ENCODE measurements at places on chromosomes 5 and 9.

DNA sequence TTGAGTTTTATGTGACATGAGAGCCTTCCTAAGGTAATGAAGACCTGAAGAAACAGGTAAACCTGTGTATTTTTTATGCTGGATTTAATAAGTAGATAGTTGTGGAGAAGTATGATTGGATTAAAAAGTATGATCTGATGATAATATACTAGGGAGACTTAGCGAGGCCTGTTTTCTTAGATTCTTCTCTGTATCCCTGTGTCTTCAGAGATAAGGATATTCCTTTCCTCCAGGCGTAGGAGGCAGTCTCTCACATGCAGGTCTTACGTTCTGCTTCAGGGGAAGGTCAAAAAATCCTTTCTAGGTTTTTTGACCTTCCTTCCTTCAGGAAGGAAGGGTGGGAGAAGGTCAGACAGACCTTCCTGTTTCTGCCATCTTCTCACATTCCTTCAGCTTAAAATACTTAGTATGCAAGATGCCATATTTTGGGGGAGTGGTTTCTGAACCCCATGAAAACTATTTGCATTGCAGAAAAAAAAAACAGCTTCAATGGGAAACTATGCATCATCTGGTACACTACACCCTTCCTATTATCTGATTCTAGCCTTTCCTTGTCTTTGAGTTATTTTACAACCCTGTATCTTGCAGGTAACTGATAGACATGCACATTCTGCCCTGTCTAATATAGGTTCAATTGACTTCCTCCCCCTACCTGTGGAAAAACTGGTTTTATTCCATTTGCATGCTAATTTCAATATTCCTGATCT, 57.3 kb upstream of the ZNF608 start:
- no peak for DNase-seq

DNA sequence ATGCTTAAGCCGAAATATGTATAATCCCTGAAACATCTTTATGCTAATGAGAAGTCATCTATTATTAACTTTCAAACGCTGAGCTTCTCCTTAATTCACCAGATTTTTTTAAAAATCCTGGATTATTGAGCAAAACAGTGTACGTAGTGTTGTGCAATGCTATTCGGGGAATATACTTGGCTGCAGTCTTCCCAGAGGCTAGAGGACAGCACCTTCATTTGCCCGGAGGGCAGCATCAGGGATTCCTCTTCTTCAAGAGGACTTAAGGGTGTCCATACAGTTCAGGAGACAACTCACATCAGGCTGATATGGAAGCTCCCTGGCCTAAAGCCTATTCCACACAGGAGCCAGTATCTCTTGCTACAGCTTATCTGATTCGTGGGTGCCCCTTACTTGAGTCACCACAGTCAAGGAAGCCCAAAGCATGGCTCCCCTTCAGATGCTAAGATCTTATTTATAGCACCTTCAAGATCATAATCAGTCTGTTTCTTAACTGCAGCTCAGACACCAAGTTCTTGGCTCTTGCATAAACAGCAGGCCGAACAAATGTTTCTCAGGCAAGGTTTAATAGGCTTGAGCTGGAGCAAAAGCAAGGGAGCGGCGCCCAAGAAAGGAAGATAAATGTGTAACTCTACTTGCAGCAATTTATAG, 29.4 kb downstream of the NUTM2F start:
- DNase-seq = no peak

DNA sequence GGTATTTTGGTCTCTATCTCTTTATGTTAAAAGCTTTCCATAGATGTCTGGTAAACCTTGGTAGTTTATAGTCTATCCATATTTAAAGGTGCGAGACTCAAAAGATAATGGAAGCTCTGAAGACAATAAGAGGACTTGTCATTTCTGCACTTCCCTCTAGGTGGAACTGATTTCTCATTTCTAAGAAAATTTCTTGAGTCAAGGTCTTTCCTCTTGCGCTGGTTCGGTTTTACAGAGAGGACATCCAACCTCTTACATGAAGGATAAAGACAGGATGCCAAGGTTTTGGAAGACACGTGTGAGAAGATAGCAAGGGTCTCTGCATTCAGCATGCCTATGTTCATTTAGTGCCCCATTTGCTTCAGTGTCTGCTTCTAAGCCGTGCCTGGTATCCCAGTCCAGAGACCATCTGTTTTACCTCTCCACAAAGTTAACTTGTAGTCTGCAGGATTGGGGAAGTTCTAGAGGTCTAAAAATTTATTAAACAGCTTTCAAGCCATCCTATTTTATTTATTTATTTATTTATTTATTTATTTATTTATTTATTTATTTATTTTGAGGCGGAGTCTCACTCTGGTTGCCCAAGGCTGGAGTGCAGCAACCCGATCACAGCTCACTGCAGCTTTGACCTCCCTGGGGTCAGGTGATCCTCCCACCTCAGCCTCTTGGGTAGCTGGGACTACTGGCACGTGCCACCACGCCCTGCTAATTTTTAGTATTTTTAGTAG, 41.6 kb downstream of the KIAA1191 start:
- no peak for DNase-seq

DNA sequence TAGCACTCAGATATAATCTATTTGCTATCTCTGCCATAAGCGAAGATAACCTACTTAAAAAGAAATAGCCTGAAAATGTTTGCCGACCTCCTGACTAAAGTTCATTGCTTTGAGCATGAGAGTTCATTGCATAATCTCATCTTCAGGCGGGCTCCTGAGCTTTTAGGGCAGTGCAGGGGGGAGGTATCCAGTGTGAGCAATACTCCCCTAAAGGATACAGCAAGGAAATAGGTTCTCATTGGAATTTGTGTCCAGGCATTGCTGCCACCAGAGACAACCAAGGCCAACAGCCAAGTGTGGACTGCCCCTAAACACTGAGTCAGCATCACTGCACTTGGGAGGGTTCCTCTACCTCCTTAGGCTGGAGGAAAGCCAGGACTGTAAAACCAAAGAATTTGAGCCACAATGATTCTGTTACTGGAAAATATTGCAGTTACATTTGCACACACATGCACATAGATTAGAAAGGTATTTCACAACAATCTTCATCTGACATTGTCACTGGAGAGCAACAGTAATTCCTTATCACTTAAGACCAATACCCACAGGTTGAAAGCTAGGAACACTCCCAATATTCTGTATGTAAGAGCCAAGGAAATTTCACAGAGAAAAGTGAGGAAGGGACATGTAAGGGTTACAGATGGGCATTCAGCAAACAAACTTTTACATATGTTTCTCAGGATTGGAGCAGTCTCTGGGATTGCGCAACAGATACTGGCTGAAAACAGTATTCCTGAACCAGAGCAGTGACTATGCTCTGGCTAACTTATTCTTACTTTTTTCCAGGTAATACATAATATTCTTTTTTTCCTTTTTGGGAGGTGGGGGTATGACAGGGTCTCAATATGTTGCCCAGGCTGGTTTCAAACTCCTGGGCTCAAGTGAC, 98.6 kb upstream of the TLE1 start:
- DNase-seq = no peak

- no peak for DNase-seq
Observed at GRCh38 chr9:125655691-125656410, 51.2 kb downstream of the MAPKAP1 start.

DNA sequence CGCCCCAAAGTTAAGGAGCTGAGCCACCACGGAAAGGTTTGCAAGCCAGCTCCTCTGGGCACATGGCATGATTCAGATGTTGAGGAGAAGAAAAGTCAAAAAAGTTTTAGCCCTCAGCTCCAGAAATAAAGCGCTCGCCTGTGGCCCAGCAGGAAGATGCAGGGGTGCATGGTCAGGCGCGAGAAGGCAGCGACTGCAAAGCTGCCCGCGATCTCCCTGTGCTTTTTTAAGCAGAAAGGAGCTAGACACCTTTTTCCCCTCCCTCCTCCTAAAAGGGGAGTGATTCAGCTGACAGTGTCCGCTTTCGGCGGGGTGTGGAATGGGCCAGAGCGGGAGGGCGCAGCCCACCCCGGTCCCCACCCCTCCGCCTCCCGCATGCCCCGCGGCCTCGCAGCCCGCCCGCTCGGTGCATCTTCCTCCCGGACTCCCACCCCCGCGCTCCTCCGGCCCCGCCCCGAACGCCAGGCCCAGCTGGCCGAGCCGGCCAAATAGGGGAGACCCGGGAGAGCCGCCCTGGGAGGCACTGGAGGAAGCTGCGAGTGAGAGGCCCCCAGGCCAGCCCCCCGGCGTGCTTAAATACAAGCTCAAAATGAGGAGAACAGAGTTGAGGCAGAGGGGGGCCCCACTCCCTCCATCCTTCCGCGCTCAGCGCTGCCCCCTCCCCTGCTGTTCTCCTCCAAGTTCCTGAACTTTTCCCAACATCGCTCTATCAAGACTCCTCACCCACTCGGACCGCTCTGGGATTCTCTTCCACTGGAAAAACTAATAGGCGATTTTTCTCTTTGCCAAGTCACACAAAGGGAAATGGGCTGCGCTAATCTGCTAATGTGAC, at the start of gene ADAMTS12:
ADAMTS12 (minus strand) TSS at position 203 of the 832 bp plus-strand sequence; CDS start at position 69, 134 bp downstream.
- DNase-seq = no peak

- no peak for DNase-seq
Observed at GRCh38 chr9:137589441-137590122, 730 bp downstream of the ZMYND19 start.

DNA sequence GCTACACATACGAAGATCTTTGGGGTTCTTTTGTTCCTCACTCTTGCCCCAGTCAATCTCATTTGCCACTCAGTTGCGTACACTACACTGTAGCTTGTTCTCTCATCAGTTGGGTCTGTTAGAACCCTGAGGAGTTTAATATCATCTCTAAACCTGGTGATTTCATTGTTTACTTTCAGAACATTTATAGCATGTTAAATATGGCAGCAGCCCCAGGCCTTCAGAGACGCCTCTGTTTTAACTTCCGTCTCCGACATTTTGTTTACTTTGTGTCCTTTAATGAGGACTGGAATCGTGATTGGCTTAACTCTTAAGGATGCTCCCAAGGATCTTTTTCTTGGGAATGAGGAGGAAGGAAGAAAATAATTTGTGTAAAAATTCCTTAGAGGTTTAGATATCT, 510.1 kb downstream of the NR2F1-AS1 start:
- no peak for DNase-seq

GRCh38 chr9:83403527-83404238, 134.5 kb downstream of the FRMD3 start:
- DNase-seq = no peak

GRCh38 chr9:82791692-82792091, 271.2 kb downstream of the RASEF start:
- DNase-seq = no peak

- no peak for DNase-seq
Observed at GRCh38 chr5:18959535-18959934, 1028.5 kb downstream of the CDH18 start.

- no peak for DNase-seq
Observed at GRCh38 chr5:95916687-95917085, 45.0 kb downstream of the ELL2 start.

- no peak for DNase-seq
Observed at GRCh38 chr9:125889112-125889475, 141.9 kb downstream of the PBX3 start.

DNA sequence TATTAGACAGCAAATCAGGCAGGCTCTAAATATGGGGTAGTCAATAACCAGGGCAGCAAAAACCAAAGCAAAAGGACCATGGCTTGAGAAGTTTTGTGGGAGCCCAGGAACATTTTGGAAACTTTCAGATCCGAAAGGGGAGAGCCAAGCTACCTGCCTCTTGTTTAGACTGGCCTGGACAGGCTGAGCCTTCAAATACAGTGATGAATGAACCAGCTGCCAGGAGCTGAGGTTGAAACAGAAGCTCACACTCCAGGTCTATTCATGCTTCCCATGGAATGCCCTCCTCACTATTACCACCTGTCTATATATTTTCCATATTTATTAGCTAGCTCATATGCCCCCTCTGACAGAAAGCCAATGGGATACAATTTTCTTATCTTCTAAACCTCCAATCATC, 150.8 kb upstream of the SLC44A1 start:
- DNase-seq = no peak

DNA sequence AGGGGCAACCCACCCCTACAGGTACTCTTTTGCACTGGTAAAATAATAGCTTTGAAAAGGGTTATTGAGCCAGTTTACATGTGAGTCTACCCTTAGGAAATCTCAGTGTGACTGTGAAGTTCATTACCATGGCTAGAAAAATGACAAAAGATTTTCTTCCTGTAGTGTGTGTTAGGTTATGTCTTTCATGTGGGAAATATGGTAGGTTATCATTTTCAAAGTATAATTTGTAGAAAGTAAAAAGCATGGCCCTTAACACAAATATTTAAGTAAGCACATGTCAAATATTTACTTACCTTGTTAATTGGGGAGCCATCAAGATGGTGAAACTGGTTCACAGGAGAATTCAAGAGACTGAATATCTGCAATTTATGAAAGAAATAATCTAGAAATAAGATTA, 37.3 kb upstream of the PLPP1 start:
- no peak for DNase-seq

GRCh38 chr5:2753452-2754420, 2.3 kb upstream of the IRX2 start:
- DNase-seq = no peak

- peak; percentile 0 for DNase-seq
Observed at GRCh38 chr5:16160706-16161105, 18.9 kb downstream of the MARCHF11 start.

- no peak for DNase-seq
Observed at GRCh38 chr9:114174876-114175771, 19.8 kb downstream of the COL27A1 start.

DNA sequence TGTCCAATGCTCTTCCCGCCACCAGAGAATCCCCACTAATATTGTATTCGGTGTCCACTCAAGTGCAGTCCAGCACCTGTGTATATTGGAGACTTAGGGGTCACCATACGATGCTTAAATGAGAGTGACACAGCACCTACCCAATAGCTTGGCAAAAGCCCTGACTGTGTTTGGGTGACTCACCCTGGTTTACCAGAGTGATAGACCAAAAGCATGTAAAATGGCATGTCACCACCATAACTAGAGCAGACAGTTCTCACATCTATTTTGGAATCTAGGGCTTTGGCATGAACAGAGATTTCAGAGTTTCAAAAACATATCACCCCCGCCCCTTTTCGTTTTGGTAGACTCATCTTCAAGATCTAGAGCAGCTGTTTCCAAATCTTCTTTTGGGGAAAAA, 217.3 kb upstream of the RASEF start:
- no peak for DNase-seq

GRCh38 chr5:179798771-179799643, 5.2 kb downstream of the LTC4S start:
- no peak for DNase-seq

DNA sequence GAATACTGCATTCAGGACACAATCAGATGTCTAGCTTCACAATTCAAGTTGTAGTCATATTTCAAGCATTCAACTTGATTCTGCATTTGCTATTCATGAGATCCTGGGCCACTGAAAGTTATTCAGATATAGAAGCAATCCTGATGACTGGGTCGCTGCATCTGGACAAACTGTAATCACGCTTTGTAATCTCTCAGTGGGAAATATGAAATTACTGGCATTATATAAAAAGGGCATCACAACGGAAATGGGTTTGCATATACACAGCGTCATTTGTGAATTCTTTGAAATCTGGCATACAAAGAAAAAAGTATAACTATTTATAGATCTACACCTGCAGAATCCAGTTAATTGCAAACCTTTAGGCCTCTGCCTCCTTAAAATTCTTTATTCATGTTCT, 102.2 kb downstream of the PARP8 start:
- no peak for DNase-seq

- DNase-seq = no peak
Observed at GRCh38 chr5:137015540-137016116, 483.5 kb downstream of the SPOCK1 start.

GRCh38 chr9:134368571-134368970, 42.3 kb downstream of the RXRA start:
- no peak for DNase-seq

- DNase-seq = no peak
Observed at GRCh38 chr5:68661237-68661636, 432.6 kb upstream of the SLC30A5 start.
